ENCODE measurements at places on chromosomes 16 and 17. TPM values are rescaled to one million over a fixed set of nuclear protein-coding genes. Genes with fewer than 3 reads are reported as not detected.

DNA sequence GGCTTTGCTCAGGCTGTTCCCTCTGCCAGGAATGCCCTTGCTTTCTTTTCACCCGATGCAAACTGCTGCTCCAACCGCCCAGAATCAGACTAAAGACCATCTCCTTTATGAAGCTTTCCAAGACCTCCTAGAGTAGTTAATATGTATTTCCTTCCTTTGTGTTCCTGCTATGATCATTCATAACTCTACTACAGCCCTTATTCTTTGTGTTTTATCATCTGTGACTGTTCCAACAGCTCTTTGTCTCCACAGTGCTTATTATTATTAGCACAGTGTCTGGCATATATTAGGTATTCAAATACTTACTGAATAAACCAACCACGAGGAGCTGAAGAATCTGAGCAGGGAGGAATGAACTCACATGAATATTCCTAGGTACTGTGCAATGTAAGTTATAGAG lies 7.6 kb downstream of the PSME3IP1 start:
- H3K4me3 ChIP-seq: no peak overlapping the region
- H3K36me3 ChIP-seq: peaks cover 23% of the 10 kb centered on the region
- DNase-seq: no peak
- H3K27me3 ChIP-seq: no peaks in the 10 kb centered on the region

ICAM2 gene
- 85.6 TPM for total RNA-seq

DNA sequence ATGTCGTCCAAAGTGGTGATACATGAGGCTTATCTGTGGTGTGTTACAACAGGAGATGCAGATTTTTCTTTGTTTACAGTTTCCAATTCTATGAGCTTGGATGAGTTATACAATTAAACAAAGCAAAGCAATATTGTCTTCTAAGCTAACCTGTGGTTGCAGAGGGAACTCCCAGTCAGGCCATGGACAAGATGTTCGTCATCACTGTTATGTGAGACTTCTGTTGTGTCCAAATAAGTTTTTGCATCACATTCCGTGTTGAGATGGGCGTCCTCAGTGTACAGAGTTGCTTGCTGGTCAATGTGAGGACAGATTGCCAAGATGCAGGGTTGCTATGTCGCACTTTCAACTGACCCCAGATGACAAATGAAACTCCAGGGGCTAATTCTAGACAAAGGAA lies 189.3 kb downstream of the IRF8 start:
- DNase-seq: no peak
- H3K4me3 ChIP-seq: no peak overlapping the region
- H3K27me3 ChIP-seq: no peaks in the 10 kb centered on the region

MEOX1 gene
- total RNA-seq: 1.8 TPM

BORCS6 gene
- total RNA-seq: 7.8 TPM

GRCh38 chr16:27285676-27286196 lies 17.2 kb upstream of the NSMCE1 start:
- H3K36me3 ChIP-seq: peaks cover 81% of the 10 kb centered on the region
- peaks cover 79% of the 10 kb centered on the region for H3K4me1 ChIP-seq
- DNase-seq: no peak

GRCh38 chr16:4113358-4114256 lies 2.6 kb downstream of the ADCY9 start:
- H3K27me3 ChIP-seq: peaks cover 7% of the 10 kb centered on the region
- peaks cover 36% of the 10 kb centered on the region for H3K4me1 ChIP-seq
- no peak overlapping the region for H3K27ac ChIP-seq
- H3K36me3 ChIP-seq: peaks cover 11% of the 10 kb centered on the region
- no peak for DNase-seq
- H3K4me3 ChIP-seq: peak overlapping the region; percentile 72
